ENCODE measurements at places on chromosomes 6 and 20.

DNA sequence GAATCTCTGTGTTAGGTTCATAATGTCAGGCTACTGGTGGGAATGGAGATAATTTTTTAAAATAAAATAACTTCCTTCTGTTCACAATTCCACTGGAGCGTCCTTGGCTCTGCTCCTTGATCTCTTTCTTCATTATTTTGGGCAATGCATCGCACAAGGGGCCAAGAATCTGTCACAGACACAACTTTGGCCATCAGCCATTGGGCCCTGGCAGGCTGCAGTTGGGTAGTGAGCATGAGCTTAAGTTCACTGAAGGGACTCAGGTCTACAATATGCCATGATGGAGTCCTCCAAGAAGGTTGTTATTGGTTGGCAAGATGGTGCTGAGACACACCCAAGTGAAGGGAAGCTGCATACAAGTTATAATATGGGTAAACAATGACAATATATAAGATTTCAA lies 40.0 kb downstream of the CYP39A1 start:
- DNase-seq: no peak

- DNase-seq: no peak
These were observed 147.0 kb downstream of the TBC1D32 start for GRCh38 chr6:121187200-121187832.

- DNase-seq: no peak
These were observed 47.6 kb downstream of the CDH4 start for GRCh38 chr20:61299618-61300017.

- DNase-seq: no peak
These were observed 4.0 kb upstream of the PLN start for GRCh38 chr6:118544105-118544504.

- DNase-seq: no peak
These were observed 26.1 kb downstream of the ANGPT4 start for GRCh38 chr20:889932-890463.

DNA sequence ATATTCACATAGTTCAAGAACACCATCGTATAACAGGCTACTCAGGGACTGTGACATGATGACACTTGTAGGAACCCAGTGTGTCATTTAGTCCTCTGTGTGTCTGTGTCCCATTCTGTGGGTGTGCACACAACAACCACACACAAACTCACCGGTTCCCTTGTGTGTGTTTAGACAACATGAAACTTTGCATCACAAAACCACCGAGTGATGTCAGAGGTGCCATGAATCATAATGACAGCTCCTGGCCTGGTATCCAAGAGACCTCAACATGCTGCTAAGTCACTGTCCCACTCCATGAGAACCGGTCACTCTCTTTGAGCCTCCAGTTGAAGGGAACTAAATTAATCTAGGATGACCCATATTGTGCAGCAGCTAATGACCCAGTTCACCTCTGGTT lies 421.3 kb downstream of the PREX1 start:
- no peak for DNase-seq

- DNase-seq: peak; percentile 84
These were observed 28.8 kb downstream of the PDE7B start for GRCh38 chr6:135880066-135880972.

- DNase-seq: peak; percentile 58
These were observed at the start of gene TOX2 for GRCh38 chr20:43914311-43915210. TOX2 (plus strand) TSS chr20:43914852; CDS start chr20:43914892, 40 bp downstream.

- DNase-seq: no peak
These were observed 4.1 kb upstream of the DHX35 start for GRCh38 chr20:38957915-38958485.

DNA sequence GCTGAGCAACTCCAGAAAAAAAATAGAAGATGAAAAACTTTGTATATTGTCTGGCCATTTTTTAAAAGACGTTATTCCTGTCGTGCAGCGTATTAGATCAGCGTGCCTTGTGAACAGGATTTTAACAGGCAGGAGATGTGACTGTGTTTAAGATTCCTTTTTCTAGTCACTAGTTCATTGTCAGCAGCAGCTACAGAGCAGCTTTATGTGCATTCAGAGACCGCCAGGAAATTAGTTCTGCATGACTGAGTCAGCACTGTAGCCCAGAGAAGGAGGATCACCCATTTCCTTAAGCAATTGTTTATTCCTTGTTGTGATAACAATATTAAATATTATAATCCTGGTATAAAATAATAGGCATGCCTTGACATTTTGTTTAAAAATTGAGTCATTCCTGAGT lies 75.4 kb upstream of the ADGRB3 start:
- peak; percentile 22 for DNase-seq

All from fibroblast of skin of back (primary cell).